NK-92 treated with Interleukin-12 subunit alpha and Interleukin-12 subunit beta, amount 100 ng/mL, for 24 hours (cell line): ENCODE measurements at places on chromosomes 4 and X.
A peak's percentile ranks its signal among the peaks of the same experiment; 100 is the strongest.

DNA sequence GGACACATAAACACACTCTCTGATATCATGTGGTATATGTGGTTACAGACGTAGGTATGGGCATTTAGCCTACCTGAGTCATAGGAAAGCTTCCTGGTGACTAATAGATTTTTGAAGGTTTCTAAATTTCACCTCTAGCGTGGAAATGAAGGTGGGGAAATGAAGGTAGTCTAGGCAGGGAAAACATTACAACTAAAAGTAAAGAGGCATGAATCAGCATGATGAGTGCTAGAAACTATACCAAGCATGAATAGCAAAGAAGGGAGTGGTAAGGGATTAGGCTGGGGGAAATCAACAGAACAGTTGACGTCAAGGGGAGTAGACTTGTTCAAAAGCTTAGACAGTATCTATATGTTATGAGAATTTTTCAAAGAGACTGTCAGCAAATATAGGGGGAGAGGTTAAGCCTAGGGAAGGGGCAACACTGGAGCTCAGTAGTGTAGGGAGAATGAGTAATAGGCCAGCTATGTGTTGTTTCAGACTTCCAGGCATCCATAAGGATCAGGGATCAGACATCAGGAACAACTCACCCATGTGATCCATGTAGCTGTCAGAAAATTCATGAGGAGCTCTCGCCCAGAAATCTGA is 279.3 kb upstream of the DIPK2B start:
- no peak for DNase-seq

GRCh38 chr4:63618883-63619718 is 790.1 kb downstream of the TECRL start:
- no peak for DNase-seq

GRCh38 chr4:56728512-56728911 is 47.4 kb upstream of the HOPX start:
- DNase-seq = no peak

DNA sequence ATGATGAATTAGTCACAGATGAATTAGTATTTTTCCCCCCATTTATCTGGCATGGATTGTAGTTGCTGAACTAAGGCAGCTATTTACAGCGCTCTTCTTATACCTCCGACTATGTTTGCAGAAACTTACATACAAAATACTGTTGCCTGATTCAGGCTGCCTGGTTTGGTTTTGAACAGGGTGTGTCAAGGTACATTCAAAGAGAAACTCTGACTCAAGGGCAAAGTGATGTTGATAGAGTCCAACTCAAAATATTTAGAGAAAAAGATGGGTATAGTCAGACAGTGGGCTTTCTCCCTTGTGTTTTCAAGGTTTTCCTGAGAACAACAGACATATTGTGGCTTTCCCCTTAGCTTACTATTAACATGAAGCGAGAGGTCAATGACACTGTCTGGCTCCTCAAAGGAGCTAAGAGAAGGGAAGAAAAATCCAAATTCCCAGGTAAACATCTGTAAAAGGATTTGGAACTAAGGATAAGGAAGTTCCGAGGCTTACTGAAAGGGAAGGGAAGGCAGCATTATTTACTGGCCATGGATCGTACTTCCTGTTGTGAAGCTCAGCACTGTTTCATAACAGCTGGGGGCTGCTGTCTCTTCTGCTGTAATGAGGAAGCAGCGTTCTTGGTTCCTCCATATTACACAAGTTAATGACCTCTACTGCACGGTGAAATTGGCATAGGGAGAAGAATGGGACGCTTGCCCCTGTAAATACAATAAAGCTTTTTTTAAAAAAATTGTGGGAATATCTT is 30.9 kb downstream of the FAM9C start:
- no peak for DNase-seq

DNA sequence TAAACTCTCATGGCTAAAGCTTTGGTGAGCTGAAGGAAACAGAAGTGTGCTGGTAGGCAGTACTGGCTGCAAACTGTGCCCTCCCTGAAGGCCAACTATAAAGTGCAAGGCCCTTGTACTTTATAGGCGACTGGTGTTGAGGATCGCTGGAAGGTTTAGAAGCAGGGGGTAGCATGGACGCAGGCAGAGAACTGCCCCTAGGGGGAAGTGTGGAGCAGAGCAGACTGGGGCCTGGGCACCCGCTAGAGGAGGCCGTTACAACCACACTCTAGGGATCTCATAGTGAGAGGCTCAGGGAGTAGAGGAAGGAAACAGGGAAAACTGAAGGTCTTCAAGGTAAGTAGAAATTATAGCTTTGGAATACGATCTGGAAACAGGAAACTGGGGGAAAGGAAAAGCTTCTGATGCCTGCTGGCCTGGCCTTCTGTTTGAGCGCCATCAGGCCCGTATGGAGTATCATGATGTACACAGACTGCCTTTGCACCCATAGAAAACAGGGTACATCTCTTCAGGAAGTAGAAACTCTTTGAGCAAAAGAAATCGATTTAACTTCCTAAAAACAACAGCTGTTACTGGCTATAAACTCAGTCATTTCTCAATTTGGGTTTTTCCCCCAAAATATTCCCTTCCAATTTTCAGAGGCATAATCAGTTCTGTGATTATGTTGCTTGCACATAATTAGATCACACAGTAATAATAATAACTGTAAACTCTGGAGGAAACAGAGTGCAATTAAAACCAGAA is 23.9 kb upstream of the TMSB4X start:
- peak; percentile 68 for DNase-seq

GRCh38 chr4:26887143-26887542 is 26.5 kb downstream of the STIM2 start:
- DNase-seq = no peak

- DNase-seq = no peak
Observed at GRCh38 chrX:104281564-104281963, 26.8 kb upstream of the ESX1 start.

- DNase-seq = no peak
Observed at GRCh38 chr4:93303440-93303839, 525.1 kb upstream of the ATOH1 start.

DNA sequence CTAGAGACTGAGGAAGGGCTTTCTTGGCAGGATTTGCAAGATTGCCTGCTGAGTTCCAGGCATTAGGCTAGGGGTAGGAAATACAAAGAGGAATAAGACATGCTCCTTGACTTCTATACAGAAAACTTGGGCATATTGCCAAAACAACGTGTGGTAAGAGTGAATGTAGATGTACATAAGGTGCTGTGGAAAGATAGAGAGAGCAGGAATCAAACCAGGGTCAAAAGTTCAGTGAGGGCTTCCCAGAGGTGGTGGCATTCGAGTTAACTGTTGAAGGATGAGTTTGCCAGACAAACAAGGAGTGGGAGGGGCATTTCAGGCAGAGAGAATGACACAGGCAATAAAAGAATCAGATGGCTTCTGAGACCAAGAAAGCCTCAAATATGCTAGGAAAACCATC is 187.9 kb downstream of the KDR start:
- DNase-seq = no peak

GRCh38 chrX:21586001-21586400 is 72.1 kb downstream of the KLHL34 start:
- no peak for DNase-seq

GRCh38 chr4:1331591-1332353 is 15.2 kb upstream of the UVSSA start:
- DNase-seq = no peak

DNA sequence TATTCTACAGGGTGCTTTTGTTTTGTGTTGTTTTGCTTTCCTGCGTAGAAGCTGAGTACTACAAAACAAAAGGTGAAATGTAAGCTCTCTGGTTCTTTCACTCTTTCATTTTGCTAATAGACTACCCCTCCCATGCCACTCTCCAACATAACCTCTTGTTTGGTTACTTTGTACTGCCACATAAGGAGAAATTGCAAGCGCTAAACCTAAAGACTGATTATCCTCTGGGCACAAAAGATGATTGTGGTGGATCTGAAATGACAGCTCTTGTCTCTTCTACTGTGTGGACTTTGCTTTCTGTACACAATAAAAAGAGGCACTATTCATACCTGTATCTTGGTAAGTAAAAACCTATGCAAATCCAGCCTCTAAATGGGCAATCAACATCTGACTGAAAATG is 5.3 kb downstream of the MBNL3 start:
- DNase-seq = no peak

DNA sequence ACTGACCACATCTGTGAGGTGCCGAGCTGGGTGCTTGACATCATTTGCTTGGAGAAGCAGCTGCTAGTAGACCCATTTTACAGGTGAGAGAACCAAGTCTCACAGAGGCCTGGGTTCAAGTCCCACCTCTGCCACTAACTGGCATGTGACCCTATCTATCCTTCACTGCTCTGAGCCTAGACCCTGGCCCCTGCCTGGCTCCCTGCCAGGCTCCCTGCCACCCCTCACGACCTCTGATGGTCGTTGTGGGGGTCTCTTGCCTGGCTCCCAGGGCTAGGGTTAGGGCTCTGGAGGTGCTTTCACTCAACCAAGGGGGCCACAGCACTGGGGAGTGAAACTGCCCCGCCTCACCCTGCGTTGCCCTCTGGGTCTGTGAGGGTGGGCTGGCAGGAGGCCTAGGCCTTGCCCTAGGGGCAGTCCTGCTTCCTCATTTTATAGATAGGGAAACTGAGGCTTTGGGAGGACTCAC is 7.2 kb upstream of the ADD1 start:
- DNase-seq = no peak

DNA sequence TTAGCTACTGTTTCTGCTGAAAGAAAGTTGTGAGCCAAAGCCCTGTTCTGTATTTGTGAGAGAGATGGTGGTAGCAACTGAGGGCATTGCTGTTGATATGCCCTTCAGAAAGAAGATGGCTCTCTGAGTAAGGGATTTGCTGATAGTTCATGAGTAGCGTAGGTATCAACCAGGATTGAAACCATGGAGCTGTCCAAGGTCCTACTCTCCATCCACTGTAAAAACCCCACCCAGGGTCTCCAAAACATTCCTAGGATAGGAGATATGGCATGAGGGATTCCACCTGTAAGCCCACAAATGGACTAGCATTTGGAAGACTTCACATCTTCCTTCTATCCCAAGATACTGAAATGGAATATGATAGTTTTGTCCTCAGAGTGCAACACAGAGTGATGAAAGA is 277.1 kb upstream of the PRKX start:
- no peak for DNase-seq

GRCh38 chr4:95732061-95732460 is 107.8 kb upstream of the PDHA2 start:
- no peak for DNase-seq

GRCh38 chrX:46036508-46036907 is 508.7 kb downstream of the ZNF674 start:
- no peak for DNase-seq

GRCh38 chr4:141102367-141102766 is 30.9 kb downstream of the RNF150 start:
- DNase-seq = no peak

- DNase-seq = no peak
Observed at GRCh38 chr4:145954924-145955339, 16.3 kb upstream of the ZNF827 start.

- DNase-seq = no peak
Observed at GRCh38 chrX:55486736-55487135, 2.9 kb downstream of the USP51 start.

GRCh38 chr4:89939994-89940393 is 45.3 kb downstream of the MMRN1 start:
- DNase-seq = no peak

DNA sequence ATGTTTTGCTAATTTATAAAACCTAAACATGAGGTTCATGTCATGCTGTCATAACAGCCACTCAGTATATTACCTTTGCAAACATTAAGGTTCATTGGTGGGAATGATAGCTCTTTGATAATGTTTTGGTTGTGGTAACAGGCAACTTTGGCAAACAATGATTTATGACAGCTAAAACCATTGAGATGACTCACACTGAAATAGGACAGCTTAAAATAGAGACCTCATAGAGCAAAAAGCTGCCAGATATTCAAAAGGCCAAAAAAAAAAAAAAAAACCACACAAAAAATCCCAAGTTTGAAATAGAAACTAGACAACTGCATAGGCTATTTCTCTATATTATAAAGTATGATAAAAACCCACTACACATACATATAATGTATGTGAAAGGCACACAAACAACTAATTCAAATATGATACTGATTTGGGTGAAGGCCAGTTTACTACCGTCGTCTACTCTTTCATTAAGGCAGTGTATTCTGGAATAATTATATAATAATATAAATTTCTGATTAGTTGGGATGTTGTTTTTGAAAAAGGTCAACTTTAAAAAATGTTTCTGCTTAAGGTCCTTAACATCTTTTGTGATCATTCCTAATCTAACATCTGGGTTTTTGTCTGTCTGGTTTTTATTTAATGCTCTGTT is 646.0 kb upstream of the PITX2 start:
- DNase-seq = no peak

- DNase-seq = no peak
Observed at GRCh38 chr4:88628746-88629145, 36.5 kb downstream of the HERC3 start.

DNA sequence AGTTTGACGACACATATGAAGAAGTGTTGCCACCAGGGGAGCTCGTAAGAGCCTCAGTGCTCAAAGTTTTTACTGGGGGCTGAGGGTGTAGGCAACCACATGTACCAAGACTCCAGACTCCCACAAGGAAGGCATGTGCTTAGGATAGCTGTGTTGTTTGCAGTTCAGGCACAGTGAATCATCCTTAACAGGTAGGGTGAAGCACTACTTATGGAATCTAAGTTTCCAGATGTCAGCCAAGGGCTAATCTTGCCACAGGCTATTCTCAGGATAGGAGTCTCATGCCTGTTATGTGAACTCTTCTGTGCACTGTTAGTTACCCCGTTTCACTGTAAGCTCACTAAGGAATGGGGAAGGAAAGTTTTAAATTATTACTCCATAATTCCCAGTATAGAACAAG is 202.6 kb downstream of the TMA16 start:
- no peak for DNase-seq

- no peak for DNase-seq
Observed at GRCh38 chr4:67885762-67886161, 2.0 kb upstream of the TMPRSS11D start.

- DNase-seq = no peak
Observed at GRCh38 chr4:149296503-149296902, 519.1 kb downstream of the IQCM start.

DNA sequence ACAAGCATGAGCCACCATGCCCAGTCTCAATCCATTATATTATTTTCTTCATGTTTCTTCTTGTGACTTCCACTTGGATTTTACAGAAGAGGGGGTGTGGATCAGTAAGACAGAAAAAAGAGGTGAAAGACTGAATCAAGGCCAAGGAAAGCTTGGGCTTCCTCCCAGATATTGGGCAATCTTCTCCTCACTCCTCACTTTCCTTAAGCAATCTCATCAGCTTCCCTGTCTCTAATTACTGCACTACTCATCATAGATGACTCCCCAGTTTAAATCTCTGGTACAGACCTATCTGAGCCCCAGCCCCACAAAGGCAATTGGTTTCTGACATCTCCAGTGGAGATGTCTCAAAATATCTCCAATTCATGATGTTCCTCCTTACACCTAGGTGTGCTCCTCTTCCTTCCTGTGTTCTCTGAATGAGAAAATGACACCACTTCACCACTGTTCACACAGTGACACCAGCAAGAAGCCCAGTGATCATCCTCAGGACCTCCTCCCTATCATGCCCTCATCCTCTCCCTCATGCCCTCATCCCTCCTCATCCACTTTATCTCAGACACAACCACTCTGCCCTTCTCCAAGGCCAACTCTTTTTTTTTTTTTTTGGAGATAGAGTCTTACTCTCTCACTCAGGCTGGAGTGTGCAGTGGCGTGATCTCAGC is 44.8 kb upstream of the HERC6 start:
- no peak for DNase-seq

GRCh38 chr4:123553733-123554637 is 157.4 kb downstream of the SPRY1 start:
- no peak for DNase-seq

- DNase-seq = no peak
Observed at GRCh38 chr4:153646261-153646660, 37.8 kb upstream of the TLR2 start.

GRCh38 chrX:40109288-40110008 is 11.7 kb upstream of the BCOR start:
- no peak for DNase-seq
